ENCODE measurements at places on chromosomes 16 and 17.

DNA sequence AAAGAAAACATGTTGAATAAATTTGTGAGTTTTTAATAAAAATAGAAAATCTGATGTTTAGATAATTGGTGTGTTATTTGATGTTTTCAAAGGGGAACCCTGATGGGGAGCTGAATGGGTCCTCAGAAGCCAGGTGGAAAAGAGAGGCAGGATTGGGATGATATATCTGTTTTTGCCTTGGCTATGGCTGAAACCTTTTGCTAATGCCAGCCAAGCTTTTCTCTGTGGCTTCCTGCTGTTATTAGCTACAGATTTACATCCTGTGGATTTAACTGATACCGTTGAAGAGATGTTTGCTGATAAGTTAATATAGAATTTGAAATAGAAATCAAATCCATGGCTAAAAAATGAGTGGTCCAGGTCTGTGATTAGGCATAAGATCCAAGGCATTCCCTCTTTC is 4.2 kb upstream of the AATF start:
- no peak for DNase-seq

- no peak for DNase-seq
These were observed 484 bp downstream of the FZD2 start for GRCh38 chr17:44557651-44558285.

- no peak for DNase-seq
These were observed 529.1 kb downstream of the NPIPA7 start for GRCh38 chr16:16908077-16908476.

DNA sequence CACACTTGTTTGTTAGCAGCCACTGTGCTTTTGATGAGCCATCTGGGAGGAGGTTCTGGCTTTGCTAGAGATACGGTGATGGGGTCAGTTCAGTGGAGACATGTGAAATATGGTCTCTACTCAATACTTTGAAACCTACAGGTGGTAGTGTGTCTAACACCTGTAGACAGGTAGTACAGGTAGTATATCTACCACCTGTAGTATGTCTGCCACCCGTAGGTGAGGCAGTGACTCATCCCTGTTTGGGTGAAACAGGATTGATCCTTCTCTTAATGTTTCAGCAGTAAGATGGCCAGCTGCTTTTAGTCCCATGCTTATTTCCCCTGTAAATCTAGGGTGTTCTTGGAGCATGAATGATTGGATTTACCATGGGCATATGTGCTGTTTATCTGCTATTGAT is 240.8 kb downstream of the SNX29 start:
- no peak for DNase-seq

GRCh38 chr16:84526794-84527531 is 22.5 kb upstream of the MEAK7 start:
- DNase-seq: no peak

- DNase-seq: no peak
These were observed 8.6 kb downstream of the SLC6A4 start for GRCh38 chr17:30226878-30227277.

GRCh38 chr17:78364436-78365281 is 4.8 kb upstream of the SOCS3 start:
- no peak for DNase-seq

DNA sequence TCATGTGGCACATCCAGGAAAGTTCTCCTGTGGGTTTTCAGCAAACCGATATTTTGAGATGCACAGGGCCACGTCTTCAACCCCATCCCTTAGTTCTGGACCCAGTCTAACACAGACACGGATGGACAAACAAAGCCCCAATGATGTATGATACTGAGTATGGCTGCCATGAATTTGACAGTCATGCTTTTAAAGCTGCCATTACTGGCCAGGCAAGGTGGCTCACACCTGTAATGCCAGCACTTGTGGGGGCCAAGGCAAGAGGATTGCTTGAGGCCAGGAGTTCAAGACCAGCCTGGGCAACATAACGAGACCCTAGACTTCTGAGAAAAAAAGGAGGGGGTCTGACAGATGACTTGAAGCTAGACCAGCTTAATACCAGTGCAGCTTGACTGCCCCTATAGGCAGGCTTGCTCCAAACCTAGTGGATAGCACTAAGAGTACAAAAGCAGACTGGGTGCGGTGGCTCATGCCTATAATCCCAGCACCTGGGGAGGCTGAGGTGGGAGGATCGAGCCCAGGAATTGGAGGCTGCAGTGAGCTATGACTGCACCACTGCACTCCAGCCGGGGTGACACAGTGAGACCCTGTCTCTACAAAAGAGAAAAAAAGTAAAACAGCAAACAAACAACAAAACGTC is 10.8 kb upstream of the ZNF629 start:
- DNase-seq: no peak

DNA sequence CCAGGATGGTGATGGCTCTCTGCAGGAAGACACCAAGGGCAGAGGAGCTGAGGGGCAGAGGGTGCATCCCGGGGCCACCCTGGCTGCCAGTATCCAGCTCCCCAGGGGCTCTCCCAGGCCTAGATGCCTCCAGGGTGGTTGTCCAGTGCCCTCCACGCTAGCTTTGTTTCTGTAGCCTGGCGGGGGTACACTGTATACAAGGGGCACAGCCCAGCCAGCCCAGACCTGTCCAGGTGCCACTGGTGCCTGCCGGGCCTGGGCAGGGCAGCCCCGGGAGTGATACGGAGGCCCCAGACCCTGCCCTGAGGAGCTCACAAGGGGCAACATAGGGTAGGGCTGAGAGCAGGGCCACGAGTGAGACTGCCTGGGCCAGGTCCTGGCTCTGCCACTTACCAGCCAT is 14.6 kb upstream of the TRPV3 start:
- DNase-seq: no peak

DNA sequence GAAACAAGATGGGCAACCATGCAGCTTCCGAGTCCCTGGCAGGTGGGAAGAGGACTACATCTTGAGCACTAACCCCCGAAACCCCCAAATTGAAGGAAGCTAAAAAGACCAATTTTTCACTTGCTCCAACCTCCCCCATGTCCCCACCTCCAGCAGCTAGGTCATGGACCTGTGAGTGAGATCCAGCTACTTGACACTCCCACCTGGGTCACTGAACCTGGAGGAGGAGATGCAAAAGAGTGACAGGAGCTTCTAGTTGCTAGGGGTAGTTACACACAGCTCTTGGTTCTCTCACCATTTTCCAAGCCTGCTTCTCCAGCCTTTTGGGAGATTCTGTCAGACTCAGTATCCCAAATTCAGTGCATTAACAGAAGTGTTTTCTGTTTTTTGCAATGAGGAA is 11.2 kb downstream of the PDZD9 start:
- DNase-seq: no peak

GRCh38 chr17:17510456-17511292 is 14.5 kb upstream of the RASD1 start:
- DNase-seq: no peak

DNA sequence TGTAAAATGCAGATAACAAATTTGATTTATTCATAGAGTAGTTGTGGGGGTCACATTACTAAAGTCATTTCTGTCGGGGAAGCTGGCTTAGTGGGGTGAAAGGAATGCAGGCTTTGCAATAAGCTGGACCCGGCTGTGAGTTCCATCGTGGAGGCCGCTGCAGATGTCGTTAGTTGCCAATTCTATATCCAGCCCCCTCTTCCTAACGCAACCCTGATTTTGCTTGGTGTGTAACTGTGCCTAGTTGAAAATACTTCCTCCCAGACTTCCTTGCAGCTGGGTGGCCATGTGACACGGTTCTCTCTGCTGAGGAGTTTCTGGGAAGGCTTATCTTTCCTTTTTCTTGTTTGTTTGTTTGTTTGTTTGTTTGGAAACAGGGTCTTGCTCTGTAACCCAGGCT is 4.5 kb downstream of the MFSD6L start:
- no peak for DNase-seq

GRCh38 chr17:74610108-74610507 is 13.4 kb downstream of the CD300E start:
- DNase-seq: no peak

DNA sequence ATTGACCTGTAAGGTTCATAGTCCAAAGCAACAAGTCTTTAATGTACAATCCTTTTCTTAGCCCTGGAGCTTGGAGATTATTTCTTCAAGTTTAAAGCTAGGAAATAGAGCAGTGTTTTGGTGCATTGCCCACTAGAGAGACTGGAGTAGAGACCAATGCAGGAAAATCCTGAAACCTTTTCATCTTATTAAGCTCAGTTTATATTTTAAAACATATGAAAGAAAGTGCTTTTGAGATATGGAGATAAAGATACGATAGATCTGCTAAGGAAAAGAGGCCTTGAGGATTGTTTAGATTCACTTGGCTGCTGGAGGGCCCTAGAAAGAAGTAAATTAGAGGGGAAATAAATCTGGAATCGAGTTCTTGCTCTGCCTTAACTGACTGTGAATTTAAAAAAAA is 212.0 kb downstream of the GRIN2A start:
- no peak for DNase-seq

GRCh38 chr16:85616607-85617321 is 3.6 kb downstream of the GSE1 start:
- DNase-seq: peak; percentile 36

GRCh38 chr17:3688027-3688553 is 7.9 kb downstream of the P2RX5 start:
- no peak for DNase-seq

- no peak for DNase-seq
These were observed 32.5 kb upstream of the CDH11 start for GRCh38 chr16:65154321-65154720.

DNA sequence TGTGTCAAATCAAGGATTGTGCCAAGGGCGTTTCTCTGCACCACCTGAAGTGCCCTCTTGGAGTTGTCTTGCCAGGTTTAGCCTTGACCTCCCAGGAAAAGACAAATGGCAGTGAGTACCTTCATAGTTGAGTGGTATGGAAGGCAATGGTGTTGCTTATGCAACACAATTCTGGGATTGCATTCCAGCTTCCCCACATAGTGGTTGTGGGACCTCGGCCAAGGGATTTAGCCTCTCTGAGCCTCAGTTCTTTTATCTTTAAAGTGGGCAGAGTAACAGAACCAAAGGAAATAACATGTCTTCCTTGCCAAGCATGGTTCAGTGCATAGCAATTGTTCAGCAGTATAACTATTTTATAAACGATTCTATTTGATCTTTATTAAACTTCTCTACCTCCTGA is 49.4 kb downstream of the CCDC42 start:
- DNase-seq: no peak

- no peak for DNase-seq
These were observed 53.5 kb upstream of the AKTIP start for GRCh38 chr16:53556521-53556920.

DNA sequence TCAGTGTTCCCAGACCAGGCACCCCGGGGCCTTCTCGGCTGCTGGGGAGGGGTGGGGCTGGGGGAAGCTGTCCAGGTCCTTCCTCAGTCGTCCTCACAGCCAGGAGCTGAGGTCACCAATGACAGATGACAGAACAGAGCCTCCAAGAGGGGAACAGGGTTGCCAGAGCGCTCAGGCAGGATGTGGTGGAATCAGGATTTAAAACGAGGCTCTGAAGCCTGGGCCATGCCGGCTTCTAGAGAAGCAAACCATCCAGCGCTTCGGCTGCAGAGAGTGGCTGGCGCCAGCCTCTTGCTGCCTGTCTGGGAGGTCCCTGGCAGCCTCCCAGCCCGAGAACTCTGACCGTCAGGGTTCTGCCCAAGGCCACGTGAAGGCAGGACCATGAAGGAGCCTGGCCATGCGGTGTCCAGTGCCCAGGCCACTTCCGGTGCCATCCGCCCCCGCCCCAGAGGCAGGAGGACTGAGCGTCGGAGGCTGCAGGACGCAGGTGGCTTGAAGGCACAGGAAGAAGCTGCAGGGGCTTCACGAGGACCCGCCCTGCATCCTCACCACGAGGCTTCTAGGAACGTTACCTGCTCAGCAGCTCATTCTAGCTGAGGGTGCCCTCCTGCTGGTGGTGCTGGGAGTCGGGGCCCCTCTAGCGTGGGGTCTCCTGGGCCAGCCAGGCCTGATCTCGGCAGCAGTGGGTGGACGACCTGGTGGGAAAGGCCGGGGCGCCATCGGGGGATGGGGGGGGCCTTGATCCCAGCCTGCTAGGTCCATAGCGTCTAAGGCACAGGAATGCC is 78.5 kb downstream of the KLHDC4 start:
- DNase-seq: no peak

GRCh38 chr17:45940826-45941225 is 46.5 kb downstream of the MAPT start:
- no peak for DNase-seq

DNA sequence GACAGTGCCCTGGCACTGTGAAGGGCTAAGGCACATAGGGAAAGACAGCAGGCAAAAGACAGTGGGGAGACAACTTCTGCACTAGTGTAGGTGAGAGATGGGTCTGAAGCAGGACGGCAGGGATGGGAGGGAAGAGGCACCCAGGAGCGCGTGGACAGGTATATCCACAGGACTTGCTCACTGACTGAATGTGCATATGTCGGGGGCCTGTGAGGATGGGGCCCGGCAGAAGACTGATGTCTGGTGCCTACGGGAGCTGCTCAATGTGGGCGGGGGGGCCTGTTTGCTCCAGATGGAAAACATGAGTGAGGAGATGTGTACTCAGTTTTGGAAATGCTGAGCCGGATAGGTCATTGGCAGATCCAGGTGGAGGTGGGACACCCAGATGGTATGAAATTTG is 47.3 kb upstream of the PMFBP1 start:
- no peak for DNase-seq

DNA sequence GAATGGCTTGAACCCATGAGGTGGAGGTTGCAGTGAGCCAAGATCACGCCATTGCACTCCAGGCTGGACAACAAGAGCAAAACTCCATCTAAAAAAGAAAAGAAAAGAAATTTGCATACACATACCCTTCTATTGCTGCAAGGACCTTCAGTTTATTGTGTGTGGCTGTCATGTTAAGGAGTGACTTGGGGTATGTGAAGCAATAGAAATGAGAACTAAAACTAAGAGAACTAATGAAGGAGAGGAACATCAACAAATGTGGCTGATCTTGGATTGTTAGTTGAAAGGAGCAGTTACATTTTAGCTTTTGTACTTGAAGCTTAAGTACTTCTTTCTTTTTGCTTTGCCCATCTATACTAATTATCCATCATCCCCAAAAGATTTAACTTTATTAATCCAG is 12.7 kb upstream of the NSRP1 start:
- no peak for DNase-seq

DNA sequence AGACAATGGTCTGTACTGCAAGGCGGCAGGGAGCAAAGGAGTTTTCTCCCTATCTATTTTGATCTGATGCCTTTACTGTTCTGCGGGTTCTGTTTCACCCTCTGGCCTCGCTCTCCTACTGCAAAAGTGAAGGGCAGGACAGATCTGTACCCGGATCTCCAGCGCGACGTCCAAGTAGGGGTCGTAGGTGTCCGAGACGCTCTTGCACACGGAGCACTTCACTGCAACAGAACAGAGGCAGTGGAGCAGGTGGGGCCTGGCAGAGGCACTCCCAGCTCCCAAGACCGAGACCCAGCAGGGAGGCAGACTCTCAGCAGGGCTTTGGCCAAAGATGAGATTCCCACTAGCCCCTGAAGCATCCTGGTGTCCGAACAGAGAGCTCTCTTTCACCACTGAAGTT is 19.8 kb downstream of the USP36 start:
- no peak for DNase-seq

GRCh38 chr17:40338941-40339649 is 25.4 kb downstream of the GJD3 start:
- no peak for DNase-seq

- DNase-seq: no peak
These were observed 1.4 kb upstream of the HEXD start for GRCh38 chr17:82416771-82417170.
